ENCODE measurements at places on chromosomes 2 and 18. TPM values are rescaled to one million over a fixed set of nuclear protein-coding genes. Genes with fewer than 3 reads are reported as not detected.

SP5 gene
- not detected for total RNA-seq

RNU2-63P gene
- 268 TPM for total RNA-seq

DNA sequence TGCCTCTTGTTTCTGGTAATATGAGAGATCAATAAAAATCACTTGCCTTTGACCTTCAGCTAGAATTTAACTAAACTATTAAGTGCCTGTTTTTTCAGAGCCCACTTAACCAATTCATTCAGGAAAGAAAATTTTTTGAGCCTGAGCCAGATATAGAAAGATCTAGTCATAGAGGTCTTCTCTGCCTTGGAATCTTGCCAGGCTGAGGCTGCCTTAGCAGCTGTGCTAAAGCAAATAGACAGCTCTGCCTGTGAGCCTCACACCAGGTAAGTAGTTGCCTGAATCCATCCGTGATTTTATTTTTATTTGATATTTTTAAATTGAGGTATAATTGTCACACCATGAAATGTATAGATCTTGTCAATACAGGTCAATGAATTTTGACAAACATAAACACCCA is 27.4 kb downstream of the EVX2 start:
- DNase-seq: no peak

- DNase-seq: no peak
Observed at GRCh38 chr2:111661286-111661940, 222.6 kb downstream of the ANAPC1 start.

DNA sequence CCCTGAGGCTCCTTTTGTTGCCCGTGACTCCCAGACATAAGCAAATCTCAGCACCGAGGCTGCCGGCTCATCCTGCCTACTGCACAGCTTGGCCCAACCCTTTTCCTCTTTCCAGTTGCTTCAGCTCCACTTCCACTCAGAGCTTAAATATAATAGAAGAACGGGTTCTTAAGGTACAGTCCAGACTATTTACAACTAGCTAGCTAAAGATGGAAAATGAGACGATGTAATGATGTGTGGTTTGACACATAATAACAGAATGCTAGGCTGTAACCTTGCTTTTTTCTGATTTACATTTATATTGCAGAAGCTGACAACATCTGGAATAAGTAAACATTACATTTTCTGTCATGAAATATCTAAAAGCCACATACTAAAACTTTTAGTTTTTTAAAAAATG is 26.9 kb upstream of the ATP9B start:
- DNase-seq: peak; percentile 4

GRCh38 chr2:240155745-240156390 is 15.4 kb upstream of the OTOS start:
- DNase-seq: no peak

DNA sequence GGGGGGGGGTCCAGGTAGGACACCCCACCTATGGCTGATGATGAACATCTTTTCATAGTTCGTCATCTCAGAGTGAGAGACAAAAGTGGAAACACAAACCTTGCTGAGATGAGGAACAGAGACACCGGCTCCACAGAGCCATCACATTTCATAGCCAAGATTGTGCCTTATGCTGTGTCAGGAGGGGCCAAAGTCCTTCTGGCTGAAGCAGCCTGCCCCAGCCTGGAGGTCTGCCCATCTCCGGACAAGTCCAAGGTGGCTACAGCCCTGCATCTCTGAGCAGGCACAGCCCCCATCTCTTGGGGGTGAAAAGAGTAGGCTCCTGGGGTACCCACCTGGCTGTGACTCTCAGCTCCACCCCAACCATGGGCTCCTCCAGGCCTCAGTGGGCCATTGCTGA is 70.3 kb downstream of the ZBTB7C start:
- DNase-seq: no peak

All from fibroblast of lung (primary cell).